ENCODE measurements at places on chromosomes 6 and 20. TPM values are rescaled to one million over a fixed set of nuclear protein-coding genes. Genes with fewer than 3 reads are reported as not detected.
A peak's percentile ranks its signal among the peaks of the same experiment; 100 is the strongest.

DNA sequence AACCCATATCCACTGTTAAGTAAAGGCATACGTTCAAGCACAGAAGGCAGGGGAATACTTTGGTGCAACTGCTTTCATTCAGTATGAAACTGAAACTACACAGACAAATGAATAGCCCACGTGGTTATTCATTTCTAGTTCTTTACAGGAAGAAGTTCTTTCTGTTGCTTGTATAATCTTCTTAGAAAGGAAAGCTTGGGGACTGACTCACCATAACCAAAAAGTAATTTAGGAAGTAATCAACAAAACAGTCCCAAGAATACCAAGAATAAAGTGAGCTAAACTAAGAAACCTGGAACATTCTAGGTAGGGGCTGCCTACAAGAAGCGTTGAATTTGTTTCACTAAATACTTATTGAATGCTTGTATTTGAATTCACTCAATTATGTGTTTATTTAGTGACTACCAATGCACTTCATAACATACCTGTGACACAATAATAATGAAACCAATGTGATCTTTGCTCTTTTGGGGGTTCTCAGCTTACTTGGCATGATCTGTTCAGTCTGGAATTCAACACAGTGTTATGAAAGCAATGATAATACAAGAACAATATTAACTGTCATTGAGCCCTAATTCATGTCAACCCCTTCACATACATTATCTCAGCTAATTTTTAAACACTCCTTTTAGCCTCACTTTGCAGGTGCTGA, 25.1 kb upstream of the KIAA0408 start:
- DNase-seq, result peak; percentile 25

Gene ZBTB12
- total RNA-seq, result 2.6 TPM

- DNase-seq, result no peak
Measured at GRCh38 chr20:54323227-54323734, 115.4 kb downstream of the PFDN4 start.

GRCh38 chr6:85404564-85405174, 45.2 kb upstream of the NT5E start:
- peak; percentile 97 for DNase-seq

Gene CRISP2
- not detected for total RNA-seq

- DNase-seq, result no peak
Measured at GRCh38 chr6:27138837-27139755, 108.4 kb upstream of the PRSS16 start.

GRCh38 chr6:14286144-14286543, 168.6 kb downstream of the CD83 start:
- peak; percentile 75 for DNase-seq

- no peak for DNase-seq
Measured at GRCh38 chr6:100455230-100456124, 9.2 kb downstream of the SIM1 start.

GRCh38 chr20:31822421-31823330, 3.5 kb downstream of the MYLK2 start:
- no peak for DNase-seq

GRCh38 chr6:72401865-72402264, 220.0 kb upstream of the KCNQ5 start:
- no peak for DNase-seq

GRCh38 chr6:143569040-143569439, 57.5 kb upstream of the FUCA2 start:
- no peak for DNase-seq

DNA sequence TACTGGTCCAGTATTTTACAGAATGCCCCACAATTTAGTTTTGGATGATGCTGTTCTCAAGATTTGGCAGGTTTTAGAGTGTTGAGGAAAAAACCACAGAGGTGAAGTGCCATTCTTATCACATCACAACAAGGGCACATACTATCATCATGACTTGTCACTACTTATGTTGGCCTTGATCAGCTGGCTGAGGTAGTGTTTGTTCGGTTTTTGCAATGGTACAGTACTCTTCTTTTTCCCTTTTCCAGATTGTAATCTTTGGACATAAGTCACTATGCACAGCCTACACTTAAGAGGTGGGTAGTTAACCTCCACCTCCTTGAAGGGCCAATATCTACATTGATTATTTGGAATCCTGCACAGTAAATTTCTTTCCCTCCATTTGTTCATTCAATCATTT, 8.8 kb downstream of the TENT5A start:
- DNase-seq, result no peak

- DNase-seq, result no peak
Measured at GRCh38 chr6:48080227-48081009, 30.6 kb downstream of the PTCHD4 start.
